ENCODE measurements at places on chromosomes 2 and 18.
A peak's percentile ranks its signal among the peaks of the same experiment; 100 is the strongest.

- DNase-seq: no peak
Observed at GRCh38 chr18:68766433-68766832, 31.4 kb upstream of the CCDC102B start.

GRCh38 chr2:95001701-95002100, 23.8 kb upstream of the MAL start:
- no peak for DNase-seq

- no peak for DNase-seq
Observed at GRCh38 chr2:38215522-38215921, 139.6 kb upstream of the CYP1B1 start.

- DNase-seq: no peak
Observed at GRCh38 chr18:1039421-1039820, 134.8 kb downstream of the ADCYAP1 start.

DNA sequence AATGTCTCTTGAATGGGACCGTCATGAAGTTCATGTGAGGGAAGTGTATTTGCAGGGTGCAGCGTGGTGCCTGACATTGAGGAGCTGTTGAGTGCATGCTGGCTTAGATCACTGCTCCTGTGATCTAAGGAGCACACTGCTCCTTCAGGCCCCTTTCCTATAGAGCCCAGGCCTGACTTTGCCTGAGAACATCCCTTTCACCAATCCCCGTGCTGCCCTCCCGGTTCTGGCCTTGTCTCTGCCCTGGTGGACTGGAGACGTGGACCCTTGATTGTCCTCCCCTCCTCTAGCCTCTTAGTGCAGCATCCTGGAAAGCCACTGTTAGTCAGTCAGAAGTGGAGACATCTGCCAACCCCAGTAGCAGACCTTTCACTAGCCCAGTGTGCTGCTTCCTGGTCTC, 323.6 kb upstream of the HS6ST1 start:
- DNase-seq: no peak

- DNase-seq: no peak
Observed at GRCh38 chr18:48222118-48222517, 187.1 kb downstream of the ZBTB7C start.

DNA sequence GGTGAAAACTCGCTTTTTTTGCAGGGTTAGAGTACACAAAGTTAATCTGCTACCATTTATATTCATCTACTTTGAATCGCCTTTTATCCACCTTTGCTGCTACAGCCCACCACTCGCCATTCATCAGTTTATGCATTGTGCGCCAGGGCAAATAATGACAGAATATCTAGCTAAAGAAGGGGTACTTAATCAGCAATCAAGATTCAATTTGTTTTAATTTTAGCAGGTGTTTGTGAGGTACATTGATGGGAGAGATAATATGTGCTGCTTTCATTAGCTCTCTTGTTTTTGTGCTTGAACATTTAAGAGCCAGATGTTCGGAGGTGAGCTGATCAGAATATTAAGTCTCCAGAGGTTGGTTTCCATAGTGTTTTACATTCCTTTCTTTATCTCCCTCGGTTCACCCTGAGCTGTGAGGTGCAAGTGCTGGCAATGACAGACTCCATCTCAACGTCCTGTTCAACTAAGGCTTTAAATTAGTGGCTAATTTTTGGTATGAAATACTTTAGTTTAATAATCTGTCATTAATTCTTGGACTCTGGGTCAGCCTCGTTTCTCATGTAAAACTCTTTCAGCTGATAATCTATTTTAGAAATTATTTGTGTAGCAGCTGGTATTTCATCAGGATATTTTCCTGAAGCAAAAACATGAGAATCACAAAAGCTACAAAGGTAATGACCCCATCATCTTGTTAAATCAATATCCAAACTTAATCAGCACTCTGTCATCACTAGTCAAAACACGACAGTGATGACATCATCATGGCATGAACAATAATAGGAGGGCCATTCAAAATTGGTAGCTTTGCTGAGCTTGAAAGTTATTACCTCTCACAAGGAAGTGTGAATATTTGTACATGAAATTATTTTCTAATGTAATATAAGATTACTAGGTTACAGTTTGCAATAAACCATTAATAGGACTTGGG, 479.9 kb upstream of the FANCL start:
- no peak for DNase-seq

GRCh38 chr2:196291426-196291825, 120.0 kb upstream of the STK17B start:
- no peak for DNase-seq

- DNase-seq: no peak
Observed at GRCh38 chr2:46232860-46233259, 64.3 kb upstream of the EPAS1 start.

GRCh38 chr2:147659051-147659450, 185.8 kb upstream of the ACVR2A start:
- no peak for DNase-seq

GRCh38 chr2:21486445-21486844, 362.7 kb downstream of the TDRD15 start:
- DNase-seq: no peak

DNA sequence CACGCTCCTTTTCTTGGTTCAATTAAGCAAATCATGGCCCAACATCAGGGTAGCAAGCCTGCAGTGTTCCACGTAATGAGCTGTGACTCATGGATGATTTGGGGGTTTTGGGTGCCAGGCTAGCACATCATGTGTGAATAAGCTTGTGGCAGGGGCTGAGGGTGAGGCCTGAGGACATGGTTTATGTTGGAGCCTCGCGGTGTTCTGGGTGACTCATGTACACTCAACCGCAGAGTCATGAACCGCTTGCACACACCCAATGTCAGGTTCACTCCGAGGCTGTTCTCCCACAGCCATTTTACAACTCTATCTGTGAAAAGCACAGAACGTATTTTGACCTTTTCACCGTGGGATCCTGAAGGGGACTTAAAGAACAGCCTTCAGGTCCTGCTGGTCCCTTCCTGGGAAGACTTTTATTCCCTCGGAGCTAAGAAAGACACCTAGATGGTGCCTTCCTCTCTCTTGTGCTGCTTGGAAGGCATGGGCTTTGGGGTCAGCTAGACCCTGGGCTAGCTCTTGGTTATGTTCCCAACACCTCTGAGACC, 139.9 kb upstream of the ZEB2 start:
- peak; percentile 66 for DNase-seq

GRCh38 chr2:237702441-237703391, 75.3 kb downstream of the LRRFIP1 start:
- DNase-seq: peak; percentile 40

GRCh38 chr18:64876833-64877232, 727.9 kb upstream of the LINC00305 start:
- no peak for DNase-seq

GRCh38 chr2:173394091-173394974, 39.7 kb downstream of the CDCA7 start:
- no peak for DNase-seq

- DNase-seq: no peak
Observed at GRCh38 chr2:66982766-66983165, 414.4 kb upstream of the ETAA1 start.

GRCh38 chr2:152729844-152730243, 11.4 kb downstream of the ARL6IP6 start:
- DNase-seq: peak; percentile 40

DNA sequence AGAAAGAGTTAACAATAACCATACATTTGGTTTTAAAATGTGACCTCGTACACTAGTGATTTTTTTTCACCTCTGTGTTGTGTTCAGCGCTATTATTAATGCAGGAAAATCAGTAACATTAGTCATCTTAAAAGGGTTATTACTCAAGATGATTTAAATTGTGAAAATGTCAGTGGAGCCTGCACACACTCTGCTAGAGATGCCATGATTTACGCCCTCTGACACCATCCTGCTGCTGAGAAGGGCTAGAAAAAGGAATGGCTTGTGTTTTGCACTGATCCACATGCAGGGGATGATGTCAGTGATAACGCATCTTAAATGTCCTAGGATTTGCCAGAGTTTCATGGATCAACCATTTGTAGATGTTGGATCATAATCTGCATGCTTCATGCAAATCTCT, 121.3 kb upstream of the BOD1L2 start:
- DNase-seq: no peak

GRCh38 chr18:45254709-45255082, 360.6 kb upstream of the SLC14A2 start:
- DNase-seq: no peak

DNA sequence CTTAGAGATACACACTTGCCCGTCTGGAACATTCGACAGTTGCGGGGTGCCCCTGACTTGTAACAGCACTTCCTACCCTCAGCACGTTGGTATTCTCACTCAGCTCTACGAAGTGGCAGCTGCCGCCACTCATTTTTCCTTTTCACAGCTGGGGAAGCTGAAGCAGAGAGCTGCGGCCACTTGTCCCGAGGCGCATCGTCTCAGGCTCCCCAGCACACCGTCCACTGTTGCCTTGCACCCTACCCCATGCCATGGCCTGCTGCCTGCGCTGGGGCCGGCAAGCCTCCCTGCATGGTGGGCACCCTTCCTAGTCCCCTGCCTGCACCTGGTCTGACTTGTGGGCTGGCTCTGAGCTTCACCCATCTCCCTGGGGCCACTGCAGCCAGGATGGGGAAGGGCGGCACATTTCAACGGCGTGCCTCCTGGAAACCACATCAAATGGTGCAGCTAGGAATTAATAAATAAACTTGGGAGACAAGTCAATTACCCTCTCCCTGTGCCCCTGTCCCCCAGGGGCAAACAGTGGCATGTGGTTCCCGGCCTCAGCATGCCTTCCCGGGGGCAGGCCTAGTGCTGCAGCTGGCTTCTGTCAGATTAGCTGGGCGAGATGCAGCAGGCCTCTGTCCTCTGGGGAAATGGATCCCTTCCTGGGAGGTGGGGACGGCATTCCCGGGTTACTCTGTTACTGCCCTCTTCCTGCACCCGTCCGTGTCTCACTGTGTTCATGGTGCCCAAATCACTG, 64.7 kb upstream of the HAAO start:
- no peak for DNase-seq

GRCh38 chr2:174794851-174795374, 30.6 kb upstream of the CHRNA1 start:
- DNase-seq: no peak

- no peak for DNase-seq
Observed at GRCh38 chr2:104952976-104953375, 84.9 kb upstream of the MRPS9 start.

DNA sequence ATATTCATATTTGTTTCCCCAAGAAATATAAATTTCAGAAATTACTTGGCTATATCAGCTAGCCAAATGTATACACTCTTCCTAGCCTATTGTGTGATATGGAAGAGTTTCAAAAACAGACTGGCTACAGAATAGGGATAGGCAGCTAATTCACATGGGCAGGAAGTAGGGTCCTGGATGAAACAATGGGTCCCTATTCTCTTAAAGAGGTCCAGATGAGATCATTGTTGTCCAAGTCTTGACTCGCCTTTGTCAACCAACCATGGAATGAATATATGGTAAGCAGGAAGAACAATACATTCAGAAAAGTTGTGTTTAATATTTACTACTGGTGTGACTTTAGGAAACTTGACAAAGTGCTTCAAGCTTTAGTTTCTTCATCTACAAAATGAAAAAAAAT, 319.9 kb downstream of the NBAS start:
- DNase-seq: no peak

DNA sequence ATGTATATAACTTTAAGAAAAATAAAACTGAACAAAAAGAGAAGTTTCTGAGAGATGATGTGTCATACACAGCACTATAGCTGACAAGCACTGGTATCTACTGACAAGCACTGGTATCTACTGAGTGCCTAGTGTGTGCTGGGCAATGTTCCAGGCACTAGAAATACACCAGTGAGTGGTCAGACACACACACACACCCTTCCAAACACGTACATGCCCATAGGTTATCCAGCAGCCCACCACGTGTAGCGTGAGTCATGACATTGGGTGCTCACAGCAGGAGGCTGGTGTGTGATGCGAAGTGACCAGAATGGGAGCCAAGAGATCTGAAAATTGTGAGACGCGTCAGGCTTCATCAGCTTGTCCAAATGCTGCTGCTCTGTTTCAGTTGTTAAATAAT, 12.2 kb upstream of the GNAL start:
- no peak for DNase-seq

GRCh38 chr18:73987247-73987980, 160.2 kb downstream of the FBXO15 start:
- no peak for DNase-seq

DNA sequence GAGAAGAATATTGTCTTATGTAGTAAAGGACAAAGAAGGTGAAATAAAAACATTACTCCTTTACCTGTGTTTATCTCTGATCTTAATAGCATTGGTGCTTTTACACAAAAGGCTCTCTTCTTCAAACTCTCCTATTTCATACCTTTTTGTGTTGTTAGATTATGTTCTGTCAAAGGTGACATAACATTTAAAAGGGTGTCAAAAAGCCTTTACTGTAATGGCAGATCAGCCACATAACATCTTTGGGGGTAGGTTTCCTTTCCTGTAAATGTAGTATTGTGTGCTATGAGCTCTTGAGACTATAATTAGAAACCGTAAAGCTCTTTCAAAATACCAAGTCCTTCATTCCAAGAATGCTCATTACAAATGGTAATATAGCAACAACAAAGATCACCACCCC, 400.1 kb downstream of the LNPK start:
- DNase-seq: no peak

DNA sequence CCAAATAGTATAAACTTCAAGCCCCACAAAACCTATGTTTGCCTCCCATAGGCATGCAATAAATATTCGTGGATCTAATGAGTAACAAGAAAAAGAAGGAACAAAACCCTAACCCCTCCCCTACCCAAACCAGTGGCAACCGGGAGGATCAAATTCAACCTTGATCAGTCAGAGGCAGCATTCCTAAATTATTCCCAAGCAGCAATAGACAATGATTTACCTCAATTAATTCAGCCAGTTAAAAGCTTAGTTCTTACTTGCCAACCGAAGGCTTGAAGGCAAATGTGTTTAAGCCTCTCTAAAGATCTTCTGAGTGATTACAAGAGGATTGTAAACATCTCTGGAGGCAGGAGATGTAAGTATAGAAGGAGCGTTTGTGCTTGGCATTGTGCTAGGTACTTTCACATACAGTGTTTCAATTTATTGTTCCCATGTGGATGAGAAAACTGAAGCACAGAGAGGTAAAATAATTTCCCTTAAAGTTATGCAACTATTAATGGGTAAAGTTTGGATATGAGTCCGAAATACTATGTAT, 197.7 kb downstream of the MTX2 start:
- no peak for DNase-seq

DNA sequence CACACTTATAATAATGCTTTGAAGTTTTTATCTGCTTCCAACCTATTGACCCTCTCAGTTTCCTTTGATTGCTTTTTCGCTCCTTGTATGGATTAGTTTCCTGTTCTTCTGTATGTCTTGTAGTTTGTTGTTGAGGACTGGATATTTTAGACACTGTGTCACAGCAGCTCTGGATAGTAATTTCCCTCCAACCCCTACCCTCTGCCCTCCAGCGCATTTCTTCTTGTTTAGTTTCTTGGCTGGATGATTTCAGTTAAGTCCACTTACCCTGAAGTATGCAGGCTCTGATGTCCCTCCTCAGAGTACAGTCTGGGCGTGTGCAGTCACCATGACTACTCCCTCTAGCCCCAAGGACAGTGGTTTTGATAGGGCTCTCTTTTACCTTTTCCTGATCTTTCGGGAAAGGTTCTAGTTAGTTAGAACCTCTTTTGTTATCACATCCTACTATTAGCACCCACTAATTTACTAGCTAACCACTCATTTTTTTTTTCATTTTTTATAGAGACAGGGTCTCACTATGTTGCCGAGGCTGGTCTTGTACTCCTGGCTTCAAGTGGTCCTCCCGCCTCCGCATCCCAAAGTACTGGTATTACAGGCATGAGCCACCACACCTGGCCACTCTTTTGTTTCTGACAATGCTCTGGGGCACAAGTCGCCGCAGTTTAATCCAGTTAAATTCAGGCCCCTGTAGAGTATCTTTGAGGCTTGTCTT, 16.3 kb upstream of the LYG1 start:
- no peak for DNase-seq

- peak; percentile 42 for DNase-seq
Observed at GRCh38 chr2:584863-585823, 92.1 kb downstream of the TMEM18 start.

All from CD4-positive, alpha-beta T cell treated with Interleukin-17A for 1 hour (primary cell).